ENCODE measurements at places on chromosomes 6 and 20. TPM values are rescaled to one million over a fixed set of nuclear protein-coding genes. Genes with fewer than 3 reads are reported as not detected.

DNA sequence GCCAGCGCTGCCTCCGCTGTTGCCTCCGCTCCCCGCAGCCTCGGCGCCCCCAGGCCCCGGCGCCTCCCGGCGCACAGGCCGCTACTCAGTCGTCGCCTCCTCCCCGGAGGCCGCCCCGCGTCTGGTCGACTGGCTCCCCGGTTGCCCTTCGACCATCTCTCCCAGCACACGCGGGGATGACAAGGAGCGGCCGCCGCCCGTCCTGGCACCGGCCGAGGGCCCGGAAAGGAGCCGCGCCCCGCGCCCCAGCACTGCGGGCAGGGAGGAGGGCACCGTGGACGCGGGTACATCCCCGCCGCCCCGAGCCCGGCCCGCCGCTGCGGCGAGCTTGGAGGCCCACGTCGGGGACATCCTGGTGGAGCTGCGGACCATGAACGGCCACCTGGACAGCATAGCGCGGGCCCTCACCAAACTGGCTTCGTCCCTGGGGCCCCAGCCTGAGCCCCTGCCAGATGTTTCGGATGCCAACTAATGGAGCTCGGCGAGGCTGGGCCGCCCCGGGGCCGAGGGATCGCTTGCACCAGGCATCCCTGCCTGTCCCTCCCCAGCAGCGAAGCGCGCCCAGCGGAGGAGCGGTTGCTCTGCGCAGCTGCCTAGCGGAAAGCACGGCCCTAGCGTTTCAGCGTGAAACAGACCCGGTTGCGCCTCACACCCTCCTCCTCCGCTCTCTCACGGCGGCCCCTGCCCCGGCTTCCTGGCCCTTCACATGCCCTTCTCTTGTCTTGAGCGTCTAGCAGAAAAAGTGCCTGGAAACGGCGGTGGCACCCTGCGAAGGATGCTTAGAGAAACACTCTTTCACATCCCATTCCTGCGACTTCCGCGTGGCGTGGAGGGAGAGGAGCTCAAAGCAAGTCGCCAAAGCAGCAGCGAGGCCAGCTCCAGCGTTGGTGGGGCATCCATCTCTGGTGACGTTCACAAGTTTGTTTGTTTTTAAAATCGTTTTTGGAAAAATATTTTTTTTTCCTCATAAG is 285.8 kb upstream of the SUPT3H start:
- H3K4me1 ChIP-seq: no peaks in the 10 kb centered on the region
- no peaks in the 10 kb centered on the region for H3K36me3 ChIP-seq
- DNase-seq: no peak
- H3K27me3 ChIP-seq: no peaks in the 10 kb centered on the region

DNA sequence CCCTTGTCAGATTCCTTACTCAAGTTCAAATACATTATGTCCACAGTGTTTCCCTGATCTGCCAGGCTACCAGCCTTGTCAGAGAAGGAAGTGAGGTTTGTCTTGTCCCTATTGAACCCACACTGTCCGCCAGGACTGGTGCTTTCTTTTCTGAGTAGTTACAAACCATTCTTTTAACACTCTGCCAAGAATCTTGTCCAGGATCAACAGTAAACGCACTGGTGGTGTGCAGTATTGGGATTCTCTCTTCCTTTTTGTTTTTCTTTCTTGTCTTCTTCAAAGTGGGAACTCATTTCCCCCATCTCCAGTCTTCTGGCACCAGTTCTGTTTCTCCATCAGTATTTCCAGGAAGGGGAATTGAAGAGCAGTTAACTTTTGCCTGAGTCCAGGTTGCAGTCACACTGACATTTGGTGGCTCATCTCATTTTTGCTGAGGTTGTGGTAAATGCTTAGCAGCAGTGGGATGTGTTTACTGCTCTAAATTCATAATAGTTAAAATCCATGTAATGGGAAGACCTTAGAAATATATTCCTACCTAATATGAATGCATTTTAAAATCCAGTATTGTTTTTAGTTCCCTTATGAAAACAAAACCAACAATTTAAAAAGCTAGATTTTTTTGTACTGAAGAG is 295.3 kb downstream of the PRL start:
- peaks cover 12% of the 10 kb centered on the region for H3K4me1 ChIP-seq
- H3K27me3 ChIP-seq: no peaks in the 10 kb centered on the region
- H3K36me3 ChIP-seq: no peaks in the 10 kb centered on the region
- H3K27ac ChIP-seq: no peak overlapping the region

DNA sequence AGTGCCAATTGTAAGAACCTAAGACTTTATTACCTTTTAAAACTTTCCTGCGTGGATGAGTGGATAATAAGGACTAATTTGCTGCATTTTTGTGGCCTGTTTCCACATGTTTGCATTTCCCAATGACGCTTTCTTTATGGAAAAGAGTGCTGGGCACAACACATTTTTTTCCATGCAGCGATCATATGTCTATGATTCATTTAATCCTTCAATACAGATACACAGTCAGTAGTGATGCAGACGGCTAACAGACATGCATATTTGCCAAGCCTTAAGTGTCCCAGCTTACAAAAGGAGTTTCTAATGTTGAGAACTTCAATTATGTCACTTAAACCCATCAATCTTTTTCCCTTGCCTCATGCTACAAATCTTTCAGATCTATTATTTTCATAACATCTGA is 239.8 kb upstream of the PREP start:
- H3K4me3 ChIP-seq: no peak overlapping the region
- no peak overlapping the region for H3K27ac ChIP-seq
- no peaks in the 10 kb centered on the region for H3K4me1 ChIP-seq
- H3K36me3 ChIP-seq: no peaks in the 10 kb centered on the region
- DNase-seq: no peak

The PTP4A1 gene
- total RNA-seq: 27.0 TPM

DNA sequence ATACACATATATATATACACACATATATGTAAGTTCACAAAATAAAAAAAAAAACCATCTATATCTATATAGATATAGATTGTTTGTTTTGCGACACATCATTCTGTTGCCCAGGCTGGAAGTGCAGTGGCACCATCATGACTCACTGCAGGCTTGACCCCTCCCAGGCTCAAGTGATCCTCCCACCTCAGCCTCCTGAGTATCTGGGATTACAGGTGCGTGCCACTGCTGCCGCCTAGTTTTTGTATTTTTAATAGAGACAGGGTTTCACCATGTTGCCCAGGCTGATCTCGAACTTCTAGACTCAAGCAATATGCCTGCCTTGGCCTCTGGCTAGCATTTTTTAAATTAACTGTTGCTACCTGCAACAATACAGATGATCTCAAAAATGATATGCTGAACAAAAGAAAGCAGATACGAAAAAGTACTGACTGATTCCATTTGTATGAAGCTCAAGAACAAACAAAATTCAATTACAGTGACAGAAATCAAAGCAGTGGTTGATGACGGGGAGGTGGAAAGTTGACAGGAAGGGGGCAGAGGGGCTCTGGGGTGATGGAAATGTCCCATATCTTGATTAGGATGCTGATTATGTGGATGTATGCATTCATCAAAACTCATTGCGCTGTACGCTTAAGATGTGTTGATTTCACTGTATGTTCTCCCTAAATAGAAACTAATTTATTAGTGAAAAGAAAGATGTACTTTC is 49.6 kb downstream of the ATXN1 start:
- H3K27me3 ChIP-seq: no peaks in the 10 kb centered on the region
- no peak for DNase-seq
- H3K27ac ChIP-seq: peak overlapping the region; percentile 28
- peaks cover 6% of the 10 kb centered on the region for H3K4me1 ChIP-seq
- H3K4me3 ChIP-seq: no peak overlapping the region

All from aorta (tissue), 5 donors.